Left ventricle myocardium inferior (tissue), 1 donor: ENCODE measurements at places on chromosomes 4 and X.

GRCh38 chr4:2042947-2043395 is 16.2 kb upstream of the NAT8L start:
- DNase-seq, result no peak
- peaks cover 28% of the 10 kb centered on the region for H3K4me1 ChIP-seq
- H3K4me3 ChIP-seq, result peak overlapping the region; percentile 79
- H3K27ac ChIP-seq, result no peak overlapping the region

DNA sequence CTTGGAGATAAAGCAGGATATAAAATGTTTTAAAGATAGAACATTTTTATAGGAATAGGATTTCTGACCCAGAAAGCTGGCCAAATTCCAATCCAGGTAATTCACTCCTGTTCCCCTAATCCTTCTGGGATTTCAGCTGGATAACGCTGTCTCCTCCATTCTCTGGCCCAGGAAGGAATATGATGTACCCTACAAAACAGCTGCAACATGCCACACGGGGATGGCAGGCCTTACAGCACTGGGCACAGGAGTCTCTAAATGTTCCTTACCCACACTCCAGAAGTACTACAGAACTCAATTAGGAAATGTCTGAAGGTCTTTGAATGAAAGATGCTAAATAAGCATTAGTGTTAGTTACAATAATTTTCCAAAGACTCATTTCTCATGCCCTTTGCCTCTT is 15.8 kb downstream of the CAMK2D start:
- H3K4me1 ChIP-seq, result peaks cover 86% of the 10 kb centered on the region
- no peak for DNase-seq
- no peak overlapping the region for H3K27ac ChIP-seq

DNA sequence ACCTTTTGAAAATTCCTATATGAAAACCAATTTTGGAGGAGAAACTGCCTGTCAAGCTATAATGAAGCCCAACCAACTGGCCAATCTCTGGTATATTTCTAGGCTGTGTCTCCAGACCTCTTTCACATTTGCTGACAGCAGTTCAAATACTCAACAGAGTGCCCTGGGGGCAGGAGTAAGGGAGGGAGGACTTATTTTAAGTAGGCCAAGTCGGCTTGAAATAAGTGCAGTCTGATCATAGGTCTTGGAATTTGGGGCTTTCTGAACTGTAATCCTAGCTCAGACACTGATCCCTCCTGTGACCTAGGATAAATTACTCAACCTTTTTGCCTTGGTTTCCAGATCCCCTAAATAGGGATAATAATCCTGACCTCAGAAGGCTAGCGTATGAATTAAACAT is 59.4 kb upstream of the SLC7A11 start:
- H3K27me3 ChIP-seq, result no peaks in the 10 kb centered on the region
- no peak for DNase-seq
- no peaks in the 10 kb centered on the region for H3K36me3 ChIP-seq
- no peak overlapping the region for H3K4me3 ChIP-seq
- H3K4me1 ChIP-seq, result no peaks in the 10 kb centered on the region
- no peak overlapping the region for H3K27ac ChIP-seq

DNA sequence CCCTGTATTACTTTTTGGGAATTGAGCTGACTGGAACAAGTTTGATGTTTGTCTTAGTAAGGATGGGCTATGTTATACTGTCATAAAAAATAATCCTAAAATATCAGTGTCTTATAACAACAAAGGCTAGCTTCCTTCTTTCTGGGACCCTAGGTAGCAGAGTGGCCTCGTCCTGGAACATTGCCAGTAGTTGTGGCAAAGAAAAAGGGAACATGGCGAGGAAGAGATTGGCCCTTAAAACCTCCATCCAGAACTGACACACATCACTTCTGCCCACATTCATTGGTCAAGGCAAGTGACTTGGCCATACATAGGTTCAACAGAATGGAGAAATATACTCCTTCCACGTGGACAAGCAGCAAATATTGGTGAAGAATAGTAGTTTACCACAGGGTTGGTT is 287.9 kb downstream of the PPP1R2C start:
- no peak overlapping the region for H3K27ac ChIP-seq
- no peak overlapping the region for H3K4me3 ChIP-seq
- H3K4me1 ChIP-seq, result no peaks in the 10 kb centered on the region
- H3K27me3 ChIP-seq, result no peaks in the 10 kb centered on the region
- no peak for DNase-seq

DNA sequence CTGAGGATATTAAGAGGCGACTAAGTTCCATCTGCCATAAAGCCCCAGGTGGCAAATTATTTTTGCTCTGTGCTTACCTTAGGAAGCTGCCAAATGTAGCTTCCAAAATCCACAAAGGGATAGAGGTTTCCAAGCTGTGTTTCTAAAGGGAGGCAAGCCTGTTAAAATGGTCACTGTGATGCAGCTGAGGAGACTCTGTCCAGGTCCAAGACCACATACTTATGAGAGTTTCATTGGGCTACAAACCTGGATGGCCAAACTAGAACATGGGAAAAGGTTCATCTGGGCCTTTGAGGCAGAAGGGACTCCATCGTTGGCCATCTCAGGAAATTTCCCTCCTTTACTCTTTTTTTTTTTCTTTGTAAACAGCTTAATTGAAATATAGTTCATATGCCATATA is 306.9 kb upstream of the FGF13 start:
- no peaks in the 10 kb centered on the region for H3K27me3 ChIP-seq
- no peaks in the 10 kb centered on the region for H3K4me1 ChIP-seq
- no peak for DNase-seq
- no peak overlapping the region for H3K27ac ChIP-seq

DNA sequence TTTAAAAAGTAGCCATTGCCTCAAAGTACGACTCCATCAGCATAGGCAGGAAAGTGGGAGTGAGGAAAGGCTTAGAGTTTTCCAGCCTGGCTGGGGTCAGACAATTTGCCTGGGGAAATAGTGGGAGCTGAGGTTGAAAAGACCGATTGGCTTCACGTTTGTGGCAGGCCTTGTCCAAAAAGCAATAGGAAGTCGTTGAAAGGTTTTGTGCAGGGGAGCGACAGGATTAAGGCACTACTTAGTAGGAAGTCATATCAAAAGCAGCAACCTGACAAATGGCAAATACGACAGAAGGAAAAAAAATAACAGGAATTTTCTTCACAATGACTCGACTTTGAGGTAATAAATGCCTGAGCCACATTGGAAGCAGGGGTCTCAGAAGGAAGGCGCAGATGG is 691 bp upstream of the EREG start:
- no peak for DNase-seq
- no peaks in the 10 kb centered on the region for H3K36me3 ChIP-seq
- no peak overlapping the region for H3K27ac ChIP-seq
- peaks cover 14% of the 10 kb centered on the region for H3K4me1 ChIP-seq
- no peak overlapping the region for H3K4me3 ChIP-seq

- no peak overlapping the region for H3K27ac ChIP-seq
- no peak overlapping the region for H3K4me3 ChIP-seq
- no peaks in the 10 kb centered on the region for H3K27me3 ChIP-seq
- H3K36me3 ChIP-seq, result no peaks in the 10 kb centered on the region
These were observed 433.5 kb downstream of the AFF2 start for GRCh38 chrX:148933881-148934280.

DNA sequence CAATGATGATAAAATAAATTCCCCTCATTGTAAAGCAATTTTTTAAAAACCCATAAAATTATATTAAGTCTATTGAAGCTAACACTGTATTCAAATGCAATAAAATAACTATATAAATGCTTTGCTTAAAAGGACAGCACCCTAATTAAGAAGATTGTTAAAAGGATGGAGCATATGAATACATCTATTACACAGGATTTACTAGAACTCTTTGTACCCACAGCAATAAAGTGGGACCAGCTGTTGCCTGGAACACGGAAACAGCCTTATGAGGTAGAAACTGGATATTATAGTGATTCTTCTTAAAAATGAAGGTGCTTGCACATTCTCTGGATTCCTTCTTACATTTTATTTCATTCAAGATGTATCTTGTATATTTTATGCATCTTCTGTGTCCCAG is 298.7 kb upstream of the KLF3 start:
- no peak overlapping the region for H3K4me3 ChIP-seq
- no peaks in the 10 kb centered on the region for H3K27me3 ChIP-seq
- no peak overlapping the region for H3K27ac ChIP-seq
- DNase-seq, result no peak
- H3K4me1 ChIP-seq, result peaks cover 21% of the 10 kb centered on the region

DNA sequence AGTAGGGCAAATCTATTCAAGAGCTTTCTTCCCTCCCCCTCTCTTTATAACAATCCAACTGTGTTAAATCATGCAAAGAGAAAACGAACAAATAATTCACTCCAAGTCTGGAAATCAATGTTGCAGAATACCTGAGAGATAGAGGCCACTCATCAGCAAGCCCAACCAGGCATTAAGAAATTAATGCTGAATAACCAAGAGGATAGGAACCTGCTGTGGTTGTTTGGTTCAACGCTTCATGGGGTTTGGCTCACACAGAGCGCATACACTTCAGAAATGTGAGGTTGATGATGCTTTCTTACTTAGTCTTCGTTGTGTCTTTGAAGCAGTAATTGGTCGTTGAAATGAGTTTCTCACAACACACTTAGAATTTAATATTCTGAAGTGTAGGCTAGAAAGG is 1540.0 kb upstream of the PABPC4L start:
- no peak for DNase-seq
- no peaks in the 10 kb centered on the region for H3K36me3 ChIP-seq
- no peak overlapping the region for H3K27ac ChIP-seq
- no peaks in the 10 kb centered on the region for H3K27me3 ChIP-seq
